NCI-H1092 (cell line): ENCODE measurements at places on chromosomes 2 and 18.

DNA sequence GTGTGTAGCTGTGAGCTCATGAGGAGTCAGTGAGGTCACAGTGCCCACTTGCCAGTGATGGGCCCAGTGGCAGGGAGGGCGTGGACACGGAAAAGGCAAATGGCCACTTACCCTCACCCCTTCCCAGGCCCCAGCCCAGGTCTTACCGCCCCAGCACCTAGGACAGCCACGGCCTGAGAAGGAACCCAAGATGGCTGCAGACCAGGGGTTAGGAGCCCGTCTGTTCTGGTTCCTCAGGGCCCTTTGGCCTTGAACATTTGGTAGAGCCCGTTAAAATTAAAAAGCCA, 74.1 kb downstream of the EMX1 start:
- no peak for DNase-seq

GRCh38 chr2:2942225-2942624, 435.4 kb downstream of the EIPR1 start:
- no peak for DNase-seq

GRCh38 chr18:79355433-79356335, 40.0 kb upstream of the NFATC1 start:
- DNase-seq, result no peak

- no peak for DNase-seq
Measured at GRCh38 chr2:65491381-65491905, 59.0 kb upstream of the SPRED2 start.

- DNase-seq, result no peak
Measured at GRCh38 chr2:222448748-222449181, 24.4 kb downstream of the SGPP2 start.

DNA sequence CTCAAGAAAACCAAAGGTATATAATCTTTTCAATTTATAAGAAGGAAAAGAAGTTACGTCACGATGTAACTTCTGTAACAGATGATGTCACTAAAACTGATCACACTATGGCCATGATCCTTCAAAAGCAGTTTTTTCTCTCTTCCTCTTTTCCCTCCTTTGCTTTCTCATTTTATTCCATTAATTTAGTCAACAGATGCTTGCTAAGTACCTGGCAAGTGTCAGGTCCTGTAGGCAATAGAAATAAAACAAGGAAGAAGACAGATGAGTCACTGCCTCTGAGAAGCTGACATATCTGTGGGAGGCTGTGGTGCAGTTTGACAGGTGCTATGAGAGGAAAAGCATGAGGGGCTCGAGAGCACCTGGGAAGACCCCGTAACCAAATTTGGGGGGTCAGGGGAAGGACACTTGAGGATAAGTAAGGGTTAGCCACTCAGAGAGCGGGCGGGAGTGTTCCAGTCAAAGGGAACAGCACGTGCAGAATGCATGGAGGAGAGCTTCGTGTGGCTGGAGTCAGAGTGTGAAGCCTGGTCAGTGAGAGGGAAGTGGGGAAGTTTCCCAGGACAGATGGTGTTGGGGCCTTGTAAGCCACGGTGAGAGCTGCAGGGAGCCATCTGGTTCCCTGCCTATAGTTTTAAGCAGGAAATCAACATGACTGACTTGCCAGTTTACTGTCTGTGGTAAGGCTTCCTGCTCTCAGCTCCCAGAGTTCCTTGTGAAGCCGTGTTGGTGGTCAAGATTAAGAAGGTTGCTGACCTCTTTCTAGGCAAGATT, 198.8 kb upstream of the FOSL2 start:
- no peak for DNase-seq

- DNase-seq, result no peak
Measured at GRCh38 chr2:229943770-229944449, 21.6 kb downstream of the FBXO36 start.

DNA sequence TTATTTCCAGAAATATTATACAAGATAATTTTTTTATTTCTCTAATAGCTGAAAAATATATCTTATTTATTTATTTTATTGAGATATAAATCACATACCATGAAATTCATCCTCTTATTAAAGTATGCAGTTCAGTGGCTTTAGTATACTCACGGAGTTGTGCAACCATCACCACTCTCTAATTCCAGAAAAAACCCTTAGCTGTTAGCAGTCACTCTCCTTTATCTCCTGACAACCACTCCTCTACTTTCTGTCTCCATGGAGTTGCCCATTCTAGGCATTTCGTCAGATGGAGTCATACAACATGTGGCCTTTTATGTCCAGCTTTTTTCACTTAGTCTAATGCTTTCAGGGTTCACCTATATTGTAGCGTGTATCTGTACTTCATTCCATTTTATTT, 66.5 kb downstream of the TCF7L1 start:
- no peak for DNase-seq

GRCh38 chr2:181348107-181348837, 108.9 kb upstream of the ITGA4 start:
- DNase-seq, result no peak

GRCh38 chr18:75125382-75126331, 83.3 kb downstream of the PTGR3 start:
- no peak for DNase-seq

- no peak for DNase-seq
Measured at GRCh38 chr18:3207565-3207964, 12.2 kb downstream of the MYOM1 start.

DNA sequence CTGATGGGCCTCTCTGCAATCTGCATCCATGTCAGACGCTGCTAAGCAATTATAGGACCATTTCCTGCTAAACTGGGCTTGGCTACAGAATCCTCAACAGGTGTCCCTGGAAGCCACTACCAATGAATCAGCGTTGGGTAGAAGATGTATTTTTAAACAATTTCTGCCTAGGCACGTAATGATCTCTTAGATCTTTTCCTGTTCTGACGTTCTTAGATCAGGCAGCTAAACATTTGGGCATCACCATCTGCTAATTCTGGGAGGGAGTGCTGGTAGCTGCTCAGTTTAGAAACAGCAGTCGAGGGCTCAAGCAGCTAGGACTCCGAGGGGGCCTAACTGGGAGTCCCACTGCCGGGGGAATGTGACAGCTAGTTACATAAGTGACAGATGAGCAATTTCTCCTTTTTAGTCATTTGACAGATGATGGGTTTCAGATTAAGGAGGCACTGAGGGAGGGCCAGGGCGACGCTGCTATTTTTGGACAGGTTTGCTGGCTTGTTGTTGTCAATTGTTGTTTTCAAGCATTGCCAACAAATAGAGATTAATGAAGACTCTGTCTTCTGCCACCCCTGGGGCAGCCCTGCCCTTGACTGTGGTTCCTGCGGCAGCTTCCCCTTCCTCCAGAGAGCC, 92.7 kb downstream of the MRO start:
- no peak for DNase-seq

DNA sequence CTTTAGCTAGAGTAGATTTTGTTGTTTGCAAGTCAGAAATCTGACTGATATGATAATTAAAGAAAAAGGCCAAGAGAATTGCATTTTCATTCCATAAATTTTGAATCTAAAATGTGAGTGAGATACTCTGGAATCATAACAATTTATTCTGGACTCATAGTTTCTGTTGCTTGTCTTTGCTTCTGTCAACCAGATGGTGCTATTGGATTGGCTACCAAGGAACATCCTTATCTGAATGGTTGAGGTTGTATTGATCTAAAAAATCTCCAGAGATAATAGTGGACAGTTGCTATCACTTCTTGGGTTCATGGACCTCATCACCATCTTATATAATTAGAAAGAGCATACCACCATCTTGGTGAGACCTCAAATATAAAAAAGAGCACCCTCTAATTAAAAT, 34.0 kb upstream of the CPS1 start:
- no peak for DNase-seq

DNA sequence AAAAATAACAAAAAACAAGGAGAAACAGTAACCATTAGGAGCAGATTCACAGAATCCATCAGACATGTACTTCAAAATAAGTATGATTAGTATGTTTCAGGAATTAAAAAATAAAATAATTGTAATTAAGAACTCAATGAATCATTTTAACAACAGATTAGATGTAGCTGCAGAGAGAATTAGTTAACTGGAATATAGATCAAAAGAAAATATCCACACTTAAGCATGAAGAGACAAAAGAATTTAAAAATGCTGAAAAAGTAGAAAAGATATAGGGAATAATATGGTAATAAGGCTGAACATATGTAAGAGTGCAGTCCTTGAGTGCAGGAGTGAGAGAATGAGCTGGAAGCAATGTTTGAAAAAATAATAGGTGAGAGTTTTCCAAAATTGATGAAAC, 24.1 kb upstream of the OR6B3 start:
- DNase-seq, result no peak

GRCh38 chr2:205409411-205409810, 272.9 kb upstream of the NRP2 start:
- DNase-seq, result no peak

- no peak for DNase-seq
Measured at GRCh38 chr2:223100061-223100511, 48.1 kb downstream of the KCNE4 start.
